A549 treated with DMSO at 1 μM for 4 hours (cell line): ENCODE measurements at places on chromosomes 13 and 19. TPM values are rescaled to one million over a fixed set of nuclear protein-coding genes. Genes with fewer than 3 reads are reported as not detected.

ZNF730 gene
- not detected in 5 replicates for total RNA-seq

GJB2 gene
- total RNA-seq = 0.85 to 1.2 TPM (median 1.1 TPM) in 5 replicates

LILRA1 gene
- total RNA-seq = not detected in 5 replicates

EPSTI1 gene
- total RNA-seq = not detected in 5 replicates

MISP gene
- total RNA-seq = 86.2 to 99.9 TPM (median 95.7 TPM) in 5 replicates

DACH1 gene
- total RNA-seq = not detected in 5 replicates

LIN37 gene
- total RNA-seq = 20.7 to 27.8 TPM (median 21.4 TPM) in 5 replicates

NAA16 gene
- 9.2 to 11.9 TPM (median 10.7 TPM) in 5 replicates for total RNA-seq
